ENCODE measurements at places on chromosomes 4 and X.
A peak's percentile ranks its signal among the peaks of the same experiment; 100 is the strongest.

GRCh38 chrX:46260499-46260898, 284.7 kb downstream of the ZNF674 start:
- no peak for DNase-seq

- DNase-seq: no peak
These were observed 1348.8 kb downstream of the PCDH18 start for GRCh38 chr4:136183513-136183912.

DNA sequence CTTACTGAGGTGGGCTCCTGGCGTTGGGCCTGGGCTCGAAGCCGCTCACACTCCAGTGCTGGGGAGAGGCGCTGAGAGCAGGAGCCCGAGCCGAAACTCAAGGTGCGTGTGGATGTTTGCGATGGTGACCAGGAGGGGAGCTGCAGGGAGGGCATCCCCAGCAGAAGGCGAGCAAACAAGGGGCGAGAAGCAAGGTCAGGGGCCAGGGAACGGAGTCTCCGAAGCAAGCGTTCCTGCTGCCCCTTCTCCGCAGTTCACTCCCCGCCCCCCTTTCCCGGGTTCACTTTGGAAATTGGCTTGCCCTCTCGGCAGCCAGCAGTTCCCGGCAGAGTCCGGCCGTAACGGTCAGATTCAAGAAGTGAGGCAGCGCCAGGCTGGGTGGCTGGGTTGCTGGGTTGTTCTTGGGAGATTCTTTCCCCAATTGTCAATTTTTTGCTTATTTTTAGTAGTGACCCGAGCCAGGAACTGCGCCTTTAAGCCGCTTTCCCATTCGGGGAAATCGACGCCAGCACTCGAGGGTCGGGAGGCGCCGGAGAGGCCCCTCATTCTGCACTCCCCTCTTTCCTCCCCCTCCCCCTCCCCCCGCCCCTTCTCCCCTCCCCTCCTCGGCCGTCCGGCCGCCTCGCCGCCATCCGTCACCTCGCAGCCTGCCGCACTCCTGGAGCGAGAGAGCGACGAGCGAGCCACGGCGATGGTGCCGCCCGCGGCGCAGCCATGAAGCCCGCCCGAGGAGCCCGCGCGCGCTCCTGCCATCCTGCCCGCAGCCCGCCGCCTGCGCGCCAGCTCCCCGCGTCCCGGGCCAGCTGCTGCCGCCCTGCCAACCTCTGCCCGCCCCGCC, at the start of gene FRMPD3:
TSS of gene FRMPD3 (plus strand) at position 655 of the 838 bp plus-strand sequence. CDS start 76,937 bp downstream, outside the sequence.
- DNase-seq: no peak

DNA sequence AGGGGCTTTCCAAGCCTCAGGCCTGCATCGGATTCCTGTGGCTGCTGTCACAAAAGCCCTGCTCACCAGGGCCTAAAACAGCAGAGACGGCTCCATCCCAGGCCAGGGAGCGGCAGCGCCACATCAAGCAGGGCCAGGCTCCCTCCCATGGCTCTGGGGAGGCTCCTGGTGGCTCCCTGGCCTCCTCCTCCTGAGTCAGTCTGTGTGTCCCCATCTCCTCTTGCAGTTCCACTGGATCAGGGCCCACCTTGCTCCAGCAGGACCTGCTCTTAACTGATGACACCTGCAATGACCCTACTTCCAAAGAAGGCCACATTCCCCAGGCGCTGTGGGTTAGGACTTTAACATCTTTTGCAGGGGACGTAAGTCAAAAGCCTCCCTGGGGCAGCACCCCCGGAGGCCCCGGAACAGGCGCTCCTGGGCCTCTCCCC, 51.9 kb downstream of the CPZ start:
- no peak for DNase-seq

- DNase-seq: no peak
These were observed 274.5 kb upstream of the NOCT start for GRCh38 chr4:138740816-138741745.

DNA sequence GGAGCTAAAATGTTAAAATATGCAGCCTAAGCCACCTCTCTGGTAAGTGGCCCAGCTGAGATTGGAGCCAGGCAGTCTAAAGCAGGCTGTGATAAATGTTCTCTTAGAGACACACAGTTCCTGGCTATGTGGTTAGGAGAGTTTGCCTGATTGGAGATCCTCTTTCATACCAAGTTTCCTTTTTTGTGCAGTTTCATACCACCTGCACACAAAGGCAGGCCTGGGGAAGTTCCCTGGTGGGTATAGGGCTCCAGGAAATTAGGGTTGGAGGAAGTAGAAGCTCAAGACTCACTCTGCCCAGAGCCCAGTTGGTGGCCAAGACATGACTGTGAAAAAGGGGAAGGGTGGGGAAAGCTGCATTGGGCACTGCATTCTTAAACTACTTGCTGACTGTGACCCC, 16.9 kb downstream of the CYBB start:
- no peak for DNase-seq

GRCh38 chrX:37846141-37846540, 1.2 kb downstream of the DYNLT3 start:
- no peak for DNase-seq

DNA sequence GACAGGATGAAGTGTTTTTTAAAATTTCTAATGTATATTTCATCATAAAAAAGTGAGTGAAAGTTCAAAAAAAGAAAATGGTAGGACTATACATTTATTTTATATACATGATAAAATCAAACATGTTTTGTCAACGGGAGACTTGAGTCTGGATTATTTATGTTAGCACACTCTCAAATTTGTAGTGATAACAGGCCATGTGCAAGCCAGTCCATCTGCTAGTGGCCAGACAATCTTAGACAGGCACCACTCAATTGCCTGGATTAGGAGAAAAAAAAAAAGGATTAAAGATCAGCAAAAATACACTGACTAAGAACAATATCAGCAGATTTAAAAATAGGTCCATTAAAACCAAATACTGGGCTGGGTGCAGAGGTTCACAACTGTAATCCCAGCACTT, 71.9 kb downstream of the KCNIP4 start:
- no peak for DNase-seq

GRCh38 chr4:86718152-86718551, 124.0 kb downstream of the PTPN13 start:
- DNase-seq: no peak

GRCh38 chr4:79576429-79576753, 168.4 kb upstream of the GK2 start:
- DNase-seq: no peak

- no peak for DNase-seq
These were observed 37.6 kb downstream of the GLUD2 start for GRCh38 chrX:121084903-121085611.

GRCh38 chrX:78321809-78322208, 5.6 kb downstream of the CYSLTR1 start:
- DNase-seq: peak; percentile 58

DNA sequence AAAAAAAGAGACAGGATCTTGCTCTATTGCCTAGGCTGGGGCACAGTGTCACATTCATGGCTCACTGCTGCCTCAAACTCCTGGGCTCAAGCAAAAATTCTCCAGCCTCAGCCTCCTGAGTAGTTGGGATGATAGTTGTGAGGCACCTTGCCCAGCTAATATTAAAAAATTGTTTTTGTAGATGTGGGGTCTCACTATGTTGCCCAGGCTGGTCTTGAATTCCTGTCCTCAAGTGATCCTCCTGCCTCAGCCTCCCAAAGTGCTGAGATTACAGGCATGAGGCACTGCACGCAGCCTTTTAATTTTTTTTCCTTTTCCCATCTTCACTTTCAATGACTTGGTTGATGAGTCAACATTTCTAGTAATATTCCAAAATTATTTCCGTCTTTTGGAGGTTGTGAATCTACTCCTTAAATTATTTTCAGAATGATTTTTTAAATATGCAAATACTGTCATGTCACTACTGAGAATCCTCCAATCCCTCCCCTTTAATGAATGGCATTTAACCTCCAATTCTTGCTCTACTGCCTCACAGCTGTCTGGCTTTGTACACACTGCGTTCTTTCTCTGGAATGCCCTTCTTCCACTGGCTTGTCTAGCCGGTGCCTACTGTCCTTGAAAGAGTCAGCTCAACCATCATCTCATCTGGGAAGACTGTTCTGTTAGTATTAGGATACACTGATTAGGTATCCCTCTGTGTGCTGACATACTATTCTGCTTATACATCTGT, 27.5 kb upstream of the DCTD start:
- no peak for DNase-seq

- no peak for DNase-seq
These were observed 33.7 kb downstream of the WDR17 start for GRCh38 chr4:176099314-176099713.

DNA sequence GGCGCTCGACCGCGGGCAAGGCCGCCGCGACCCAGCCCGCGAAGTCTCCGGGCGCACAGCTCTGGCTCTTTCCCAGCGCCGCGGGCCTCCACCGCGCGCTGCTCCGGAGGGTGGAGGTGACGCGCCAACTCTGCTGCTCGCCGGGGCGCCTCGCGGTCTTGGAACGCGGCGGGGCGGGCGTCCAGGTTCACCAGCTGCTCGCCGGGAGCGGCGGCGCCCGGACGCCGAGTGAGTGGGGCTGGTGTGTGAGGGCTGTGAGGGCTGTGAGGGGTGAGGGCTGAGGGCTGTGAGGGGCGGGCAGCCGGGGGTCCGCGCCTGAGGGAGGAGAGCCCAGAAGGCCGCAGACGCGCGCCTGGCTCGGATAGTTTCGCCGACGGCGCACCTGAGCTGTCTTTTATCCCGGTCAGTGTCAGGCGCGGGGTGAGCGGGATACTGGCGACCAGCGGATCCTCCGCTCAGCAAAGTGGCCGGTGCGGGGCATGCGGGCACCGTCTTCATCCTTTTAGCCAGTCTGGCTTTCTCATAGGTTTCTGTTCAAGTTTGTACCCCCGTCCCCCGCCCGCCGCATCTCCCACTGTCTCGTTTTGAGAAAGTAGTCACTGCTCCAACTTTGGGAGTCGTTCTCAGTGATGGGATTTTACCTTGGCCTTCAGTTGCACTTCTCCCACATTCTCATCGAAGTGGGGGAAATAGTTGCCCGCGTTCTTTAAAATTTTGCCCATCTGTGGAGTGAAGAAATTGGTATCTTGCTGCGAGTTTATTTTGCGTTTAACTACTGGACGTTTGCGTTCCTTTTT, 586 bp downstream of the HERC5 start:
- peak; percentile 53 for DNase-seq

GRCh38 chr4:118356731-118357130, 3.9 kb upstream of the PRSS12 start:
- no peak for DNase-seq

GRCh38 chr4:17447675-17448298, 64.1 kb downstream of the QDPR start:
- DNase-seq: peak; percentile 60

DNA sequence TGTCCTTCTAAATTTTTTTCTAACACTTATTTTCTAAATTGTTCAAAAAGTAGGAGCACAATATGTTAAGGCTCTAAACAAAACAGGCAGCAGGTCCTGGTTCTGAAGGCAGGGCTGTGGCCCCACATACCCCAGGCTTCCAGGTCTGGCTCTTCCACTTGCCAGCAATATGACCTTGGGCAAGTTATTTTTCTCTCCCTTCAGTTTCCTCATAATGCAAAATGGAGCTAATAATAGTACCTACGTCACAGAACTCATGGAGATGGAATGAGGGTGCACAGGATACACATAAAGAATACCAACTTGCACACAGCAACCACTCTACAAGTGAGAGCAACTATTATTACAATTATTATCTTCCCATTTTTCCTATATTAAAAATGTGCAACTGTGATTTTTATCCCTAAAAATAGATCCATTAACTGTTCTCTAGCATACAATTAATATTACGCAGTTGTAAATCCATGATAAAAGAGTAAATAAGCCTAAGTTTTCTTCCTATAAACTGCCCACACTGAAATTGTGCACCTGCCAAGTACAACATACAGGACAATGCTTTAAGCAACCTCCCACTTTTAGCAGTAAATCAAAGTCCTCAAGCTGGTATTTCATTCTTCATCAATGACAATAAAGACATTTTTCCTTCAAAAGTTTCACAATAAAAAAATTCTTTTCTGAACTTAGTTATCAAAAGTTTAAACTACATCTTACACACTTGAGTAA, 27.0 kb downstream of the OTUD4 start:
- DNase-seq: no peak
